ENCODE measurements at places on chromosomes 1 and 21.

- no peak for DNase-seq
Measured at GRCh38 chr1:230545181-230545580, 97.1 kb upstream of the COG2 start.

DNA sequence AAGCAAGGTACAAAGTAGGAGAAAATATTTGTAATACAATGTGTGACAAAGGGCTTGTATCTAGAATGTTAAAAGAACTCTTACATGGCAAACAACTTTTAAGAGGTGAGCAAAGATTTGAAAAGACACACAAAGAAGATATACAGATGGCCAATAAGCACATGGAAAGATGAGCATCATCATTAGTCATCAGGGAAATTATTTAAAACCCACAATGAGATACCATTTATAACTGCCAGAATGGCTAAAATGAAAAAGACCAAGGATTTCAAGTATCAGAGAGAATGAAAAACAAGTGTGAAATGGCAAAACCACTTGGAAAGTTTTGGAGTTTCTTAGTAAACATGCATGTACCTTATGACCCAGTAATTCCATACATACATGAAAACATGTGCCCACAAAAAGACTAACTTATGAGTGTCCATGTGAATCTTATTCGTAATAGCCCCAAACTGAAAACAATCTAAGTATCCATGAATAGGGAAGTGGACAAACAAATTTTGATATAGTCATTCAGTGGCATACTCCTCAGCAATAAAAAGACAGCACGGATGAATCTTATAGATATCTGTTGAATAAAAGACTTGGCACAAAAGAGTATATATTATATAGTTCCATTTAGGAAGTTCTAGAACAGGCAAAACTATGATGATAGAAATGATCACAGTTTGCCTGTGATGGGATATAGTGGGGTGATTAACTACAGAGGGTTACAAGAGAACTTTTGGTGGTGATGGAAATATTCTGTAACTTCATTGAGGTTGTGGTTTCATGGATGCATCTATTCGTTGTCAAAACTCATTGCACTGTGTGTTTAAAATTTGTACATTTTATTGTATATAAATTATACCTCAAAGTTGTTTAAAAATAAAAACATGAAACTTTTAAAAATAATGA lies 82.0 kb downstream of the DISP1 start:
- no peak for DNase-seq

GRCh38 chr1:210653771-210654170 lies 325.1 kb downstream of the HHAT start:
- DNase-seq = no peak

GRCh38 chr21:42744520-42745445 lies 91.4 kb downstream of the PDE9A start:
- DNase-seq = no peak

- DNase-seq = no peak
Measured at GRCh38 chr1:207565546-207566468, 69.8 kb downstream of the CR1 start.

GRCh38 chr1:210367566-210367965 lies 38.9 kb downstream of the HHAT start:
- DNase-seq = no peak

GRCh38 chr1:94434365-94435045 lies 16.3 kb downstream of the ABCD3 start:
- DNase-seq = no peak

GRCh38 chr1:210413951-210414350 lies 85.2 kb downstream of the HHAT start:
- DNase-seq = no peak

DNA sequence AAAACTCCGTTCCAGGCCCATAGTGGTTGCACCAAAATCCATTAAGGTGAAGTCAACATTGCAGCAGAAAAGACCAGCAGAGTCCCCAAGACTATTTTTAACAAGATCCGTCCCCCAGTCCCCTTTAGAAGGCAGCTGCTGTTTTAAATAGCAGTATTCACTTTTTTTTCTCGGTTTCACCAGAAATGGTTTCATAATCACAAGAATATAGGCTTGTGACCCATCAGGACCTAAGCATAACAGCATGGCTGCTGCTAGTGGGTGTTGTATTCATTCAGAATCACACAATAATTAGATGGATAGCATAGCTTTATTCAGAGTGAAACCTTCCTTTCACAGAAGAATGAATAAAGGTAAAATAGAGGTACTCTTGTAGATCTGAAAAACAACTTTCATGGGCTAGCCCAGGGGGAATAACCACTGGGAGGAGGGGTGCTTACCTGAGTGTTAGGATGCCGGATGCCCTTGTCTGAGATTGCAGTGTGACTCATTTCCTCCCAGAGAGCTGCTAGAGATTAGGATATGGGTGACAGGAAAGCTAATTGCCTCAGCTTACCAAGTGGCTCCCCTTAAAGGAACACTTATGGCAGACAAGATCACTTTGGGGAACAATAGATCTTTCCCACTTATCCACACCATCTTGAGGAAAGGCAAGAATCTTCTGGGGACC lies 35.0 kb downstream of the ACKR1 start:
- DNase-seq = no peak

- peak; percentile 46 for DNase-seq
Measured at GRCh38 chr1:45010855-45011811, at the start of gene HECTD3. TSS of gene HECTD3 (minus strand) at chr1:45011324. CDS start at chr1:45011257, 67 bp downstream.

- DNase-seq = no peak
Measured at GRCh38 chr1:98420376-98421084, 241.0 kb upstream of the SNX7 start.

GRCh38 chr1:197247465-197247864 lies 20.6 kb upstream of the CRB1 start:
- DNase-seq = no peak

DNA sequence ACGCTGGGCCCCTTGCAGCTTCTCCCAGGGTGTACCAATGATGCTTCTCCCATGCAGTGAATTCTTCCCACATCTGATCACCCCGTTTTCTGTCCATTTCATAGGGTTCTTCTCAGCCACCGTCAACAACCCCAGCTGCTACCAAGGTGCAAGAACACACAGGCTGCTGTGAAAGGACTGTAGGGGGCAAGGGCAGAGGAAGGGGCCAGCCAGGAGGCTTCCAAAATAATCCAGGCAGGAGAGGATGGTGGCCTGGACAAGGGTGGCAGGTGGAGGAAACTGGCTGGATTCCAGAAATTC lies 113.3 kb upstream of the WNT4 start:
- no peak for DNase-seq

- DNase-seq = no peak
Measured at GRCh38 chr1:225848030-225848955, 33.9 kb downstream of the TMEM63A start.
